Activated T-helper 1 cell treated with Interleukin-2 at 50 U/mL for 16 hours (primary cell): ENCODE measurements at places on chromosomes 2 and 18.

DNA sequence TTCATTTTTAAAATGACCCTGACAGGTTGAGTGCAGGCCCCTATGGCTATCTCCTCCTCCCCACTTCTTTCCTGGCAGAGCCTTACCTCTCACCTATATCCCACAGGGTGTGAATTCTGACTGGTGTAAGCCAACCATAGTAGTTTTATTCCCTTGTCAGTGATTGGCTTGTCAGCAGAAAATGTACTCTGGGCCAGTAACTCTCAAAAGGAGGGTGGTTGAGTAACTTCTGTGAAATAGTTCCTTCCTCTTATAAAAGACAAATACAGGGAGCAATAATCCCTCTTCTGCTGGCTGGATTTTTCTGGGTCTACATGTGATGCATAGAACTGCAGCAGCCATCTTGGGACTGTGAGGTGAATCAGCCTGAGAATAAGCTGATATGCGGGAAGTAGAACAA, 83.4 kb downstream of the RAPH1 start:
- DNase-seq: no peak

GRCh38 chr2:225293638-225294037, 105.9 kb upstream of the NYAP2 start:
- no peak for DNase-seq

DNA sequence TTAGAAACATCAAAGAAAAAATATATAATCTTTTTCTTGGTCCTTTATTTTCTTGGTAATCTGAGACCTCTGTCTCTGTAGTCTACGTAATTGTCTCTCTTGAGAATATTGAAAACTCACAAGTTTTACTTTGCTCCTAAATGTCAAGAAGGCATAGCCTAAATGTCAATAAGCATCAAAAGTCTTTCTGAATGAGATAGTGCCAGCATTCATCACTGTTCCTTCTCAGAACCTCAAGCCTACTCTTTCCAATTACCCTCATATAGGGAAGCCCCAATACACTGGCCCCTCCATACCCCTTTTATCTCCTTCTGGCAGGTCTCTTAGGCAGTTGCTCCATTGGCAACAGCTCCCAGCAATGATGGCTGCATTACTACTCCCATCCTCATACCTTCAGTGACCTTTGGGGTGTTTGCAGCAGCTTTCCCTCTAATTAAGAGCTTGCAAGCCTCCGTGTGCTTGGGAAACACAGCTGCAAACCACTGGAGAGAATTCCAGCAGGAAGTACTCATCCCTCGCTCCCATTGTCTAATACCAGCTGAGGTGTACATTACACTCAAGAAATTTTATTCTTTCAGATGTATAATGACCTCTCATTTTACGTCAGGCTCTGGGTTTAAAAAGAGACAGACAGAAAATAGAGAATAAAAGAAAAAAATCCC, 95.8 kb downstream of the KYNU start:
- DNase-seq: no peak

- DNase-seq: no peak
Measured at GRCh38 chr18:73535990-73536389, 611.6 kb downstream of the FBXO15 start.

- no peak for DNase-seq
Measured at GRCh38 chr2:56325661-56326345, 142.0 kb downstream of the CCDC85A start.

GRCh38 chr2:234027641-234028040, 22.9 kb upstream of the SPP2 start:
- DNase-seq: no peak

GRCh38 chr18:21262979-21263378, 20.9 kb downstream of the GREB1L start:
- DNase-seq: no peak

- DNase-seq: no peak
Measured at GRCh38 chr2:1868683-1869141, 124.4 kb upstream of the PXDN start.

DNA sequence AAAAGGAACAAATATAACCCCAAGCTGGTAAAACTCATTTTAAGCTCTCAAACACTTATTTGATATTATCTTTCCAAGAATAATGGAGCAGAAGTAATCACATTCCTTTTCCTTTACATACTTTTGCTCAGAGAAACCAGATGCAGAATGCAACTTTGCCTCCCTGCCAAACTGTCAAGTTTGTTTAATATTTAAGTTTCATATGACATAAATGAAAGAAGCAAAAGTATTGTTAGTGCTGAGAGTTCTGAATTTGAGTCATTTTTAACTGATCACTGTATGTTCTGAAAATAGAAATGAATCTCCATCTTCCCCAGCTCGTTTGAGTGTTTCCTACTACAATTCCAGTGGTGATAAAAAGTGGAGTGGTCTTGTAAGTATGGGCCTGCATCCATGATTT, 423.4 kb downstream of the PID1 start:
- DNase-seq: no peak

- no peak for DNase-seq
Measured at GRCh38 chr2:174636987-174637386, 39.4 kb upstream of the WIPF1 start.

DNA sequence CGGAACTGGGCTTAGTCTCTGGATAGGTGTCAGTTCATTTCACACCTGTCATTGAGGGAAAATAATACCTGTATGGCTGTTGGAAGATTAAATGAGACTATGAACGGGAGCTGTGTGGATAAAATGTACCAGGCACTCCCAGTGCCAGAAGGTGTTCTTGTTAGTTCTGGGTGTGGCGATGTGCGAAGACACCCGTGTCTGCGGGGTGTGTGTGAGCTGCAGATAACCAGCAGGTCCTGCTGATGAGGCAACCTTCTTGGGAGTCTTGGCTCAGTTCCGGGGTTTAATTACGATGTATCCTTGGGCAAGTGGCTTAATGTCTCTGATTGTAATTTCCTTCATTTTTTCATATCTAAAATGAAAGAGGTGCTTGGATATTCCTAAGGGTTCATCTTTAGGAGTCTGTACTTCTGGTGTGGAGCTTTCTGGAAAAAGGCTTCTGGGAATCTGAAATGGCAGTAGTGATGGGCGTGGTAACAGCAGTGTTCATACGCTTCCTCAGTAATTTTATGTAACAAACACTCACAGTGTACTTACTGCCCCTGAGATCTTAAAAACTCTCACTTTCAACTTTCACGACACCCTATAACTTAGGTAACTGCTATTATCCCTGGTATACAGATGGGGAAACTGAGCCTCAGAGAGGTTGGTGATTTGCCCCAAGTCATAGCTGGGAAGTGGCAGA, 35.0 kb downstream of the NEDD4L start:
- DNase-seq: no peak

DNA sequence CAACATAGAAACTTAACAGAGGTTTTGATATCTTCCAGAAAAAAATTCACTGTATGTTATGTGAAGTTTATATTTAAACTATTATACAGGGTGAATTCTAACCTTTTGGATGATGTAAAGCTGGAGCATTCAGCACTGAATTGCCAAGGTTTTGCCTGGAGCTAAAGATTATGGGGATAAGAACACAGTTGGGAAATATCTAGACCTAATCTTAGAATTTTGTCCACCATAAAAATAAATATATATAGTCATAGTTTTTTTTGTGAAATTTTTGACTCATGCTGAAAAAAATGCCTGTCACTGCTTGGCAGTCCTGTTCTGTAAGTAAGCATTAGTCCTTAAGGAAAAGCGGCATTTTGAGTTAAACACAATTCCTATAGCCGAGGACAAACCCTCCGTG, 339.3 kb upstream of the TMEFF2 start:
- no peak for DNase-seq

GRCh38 chr2:230650585-230651137, 62.0 kb upstream of the CAB39 start:
- DNase-seq: no peak

DNA sequence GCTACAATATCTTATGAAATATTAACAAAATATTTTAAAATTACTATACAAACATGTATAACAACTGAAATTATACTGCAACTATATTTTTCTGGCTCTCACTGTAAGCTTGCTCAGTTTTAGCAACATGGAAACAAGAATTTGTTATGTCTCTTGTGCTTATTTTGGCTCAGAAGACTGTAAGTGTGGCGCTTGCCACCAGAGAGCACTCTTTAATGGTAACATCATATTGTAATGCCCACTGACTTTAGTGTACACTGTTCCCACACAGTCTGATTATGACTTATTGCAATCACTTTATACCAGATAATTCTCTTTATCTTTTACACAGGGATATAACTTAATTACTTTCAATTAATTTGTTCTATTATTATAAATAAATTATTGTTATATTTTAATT, 1500.6 kb upstream of the TMEFF2 start:
- DNase-seq: no peak

DNA sequence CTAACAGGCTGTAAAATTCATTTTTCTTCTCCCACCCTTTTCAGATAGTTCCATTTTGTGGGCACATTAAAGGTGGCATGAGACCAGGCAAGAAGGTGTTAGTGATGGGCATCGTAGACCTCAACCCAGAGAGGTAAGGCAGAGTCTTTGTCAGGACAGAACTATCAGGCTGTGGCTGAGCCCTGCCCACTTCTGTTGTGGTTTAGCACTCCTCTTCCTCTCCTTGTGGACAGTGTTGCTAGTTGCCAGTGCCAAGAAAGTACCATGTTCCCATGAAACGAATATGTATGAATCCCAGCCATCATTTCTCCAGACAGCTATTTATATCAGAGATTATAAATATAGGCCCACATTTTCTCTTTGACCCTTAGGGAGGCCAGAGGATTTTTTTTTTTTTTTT, 1.6 kb downstream of the LGALSL start:
- DNase-seq: no peak

- no peak for DNase-seq
Measured at GRCh38 chr18:77433076-77433475, 183.4 kb downstream of the GALR1 start.

DNA sequence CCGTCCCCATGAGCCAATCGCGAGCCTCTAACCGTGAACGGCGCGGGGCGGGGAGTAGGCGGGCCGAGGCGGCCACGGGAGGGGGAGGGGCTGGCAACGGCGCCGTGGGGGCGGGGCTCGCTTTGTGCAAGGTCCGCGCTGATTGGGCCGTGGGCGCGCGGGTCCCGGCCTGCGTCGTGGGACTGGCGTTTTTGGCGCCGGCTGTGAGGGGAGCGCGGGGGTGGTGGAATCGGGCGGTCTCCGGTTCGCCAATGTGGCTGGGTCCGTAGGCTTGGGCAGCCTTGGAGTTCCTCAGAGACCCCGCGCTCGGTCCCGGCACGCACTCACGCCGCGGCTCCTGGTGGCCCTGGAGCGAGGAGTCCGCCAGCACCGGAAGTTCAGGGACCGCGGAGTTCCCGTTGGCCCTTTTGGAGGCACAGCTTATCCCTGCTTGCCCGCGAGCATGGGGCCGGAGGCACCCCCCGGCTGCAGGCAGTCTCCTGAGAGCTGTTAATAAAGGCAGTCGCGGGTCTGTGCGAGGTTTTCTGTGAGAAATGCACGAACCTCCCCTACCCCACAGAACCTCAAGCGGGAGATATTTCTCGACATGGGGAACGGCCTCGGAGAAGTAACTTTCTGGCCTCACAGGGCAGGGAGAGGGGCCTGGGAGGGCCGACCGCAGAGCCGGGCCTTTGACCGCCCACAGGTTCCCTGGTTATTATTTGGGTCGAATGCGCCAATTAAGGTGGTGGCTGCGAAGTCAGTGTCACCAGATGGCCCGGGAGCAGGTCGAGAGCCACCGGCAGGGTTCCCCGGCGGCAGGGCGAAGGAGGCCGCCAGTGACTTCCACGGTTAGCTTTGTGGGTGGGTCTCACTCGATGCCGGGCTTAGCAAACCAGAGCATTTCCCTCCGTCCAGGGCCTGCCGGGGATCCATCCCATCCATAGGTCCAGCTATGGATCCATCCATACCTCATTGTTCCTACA, 574 bp upstream of the NCL start:
- peak; percentile 98 for DNase-seq

DNA sequence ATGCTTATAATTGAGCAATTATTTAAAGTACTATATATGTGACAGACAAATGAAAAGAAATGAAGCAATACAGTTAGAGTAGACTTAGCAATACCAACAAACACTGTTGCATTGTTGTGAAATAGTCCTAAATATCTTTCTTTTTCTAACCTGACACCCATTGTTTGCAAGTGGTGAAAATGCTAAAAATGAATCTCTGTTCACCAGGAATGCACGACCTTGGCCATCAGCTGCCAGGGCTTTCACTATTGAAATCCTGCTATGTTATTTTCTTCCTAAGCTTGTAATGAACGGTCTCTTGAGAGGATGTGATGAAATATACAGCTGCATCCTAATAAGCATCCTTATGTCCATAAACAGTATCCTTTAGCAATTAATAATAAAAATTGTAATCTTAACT, 136.2 kb upstream of the MGAT5 start:
- DNase-seq: no peak

GRCh38 chr2:217791551-217791950, 211.2 kb downstream of the TNS1 start:
- no peak for DNase-seq

- DNase-seq: no peak
Measured at GRCh38 chr2:206158563-206159345, 490 bp downstream of the NDUFS1 start.

GRCh38 chr2:237911363-237912017, 52.1 kb downstream of the RAMP1 start:
- no peak for DNase-seq

- DNase-seq: no peak
Measured at GRCh38 chr2:227407591-227408151, 19.9 kb upstream of the SCYGR1 start.

DNA sequence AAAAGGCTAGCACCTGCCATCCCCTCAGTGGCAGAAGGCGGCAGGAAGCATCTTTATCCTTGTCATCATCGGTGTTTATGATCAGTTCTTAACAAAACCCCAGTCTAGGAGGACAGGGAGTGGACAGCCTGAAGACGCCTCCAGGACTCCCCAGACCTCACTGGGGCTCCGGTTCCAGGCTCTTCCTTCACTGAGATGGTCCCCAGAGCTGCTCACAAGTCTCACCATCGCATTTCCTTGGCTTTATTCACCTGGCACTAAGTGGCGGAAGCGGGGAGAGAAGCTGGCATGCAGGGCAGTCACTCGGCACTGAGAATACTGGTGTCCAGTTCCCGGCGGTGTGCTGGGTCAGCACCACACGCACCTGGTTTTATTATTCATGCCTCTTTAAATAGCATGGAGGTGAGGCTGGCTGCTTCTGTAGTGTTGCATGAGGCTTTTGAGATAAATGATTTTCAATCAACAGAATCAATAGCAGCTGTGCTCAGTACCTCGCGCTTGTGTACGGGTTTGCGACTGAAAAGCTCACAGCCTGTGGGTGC, 68.7 kb downstream of the CABLES1 start:
- DNase-seq: no peak

- DNase-seq: no peak
Measured at GRCh38 chr2:235406430-235406829, 87.4 kb upstream of the AGAP1 start.

DNA sequence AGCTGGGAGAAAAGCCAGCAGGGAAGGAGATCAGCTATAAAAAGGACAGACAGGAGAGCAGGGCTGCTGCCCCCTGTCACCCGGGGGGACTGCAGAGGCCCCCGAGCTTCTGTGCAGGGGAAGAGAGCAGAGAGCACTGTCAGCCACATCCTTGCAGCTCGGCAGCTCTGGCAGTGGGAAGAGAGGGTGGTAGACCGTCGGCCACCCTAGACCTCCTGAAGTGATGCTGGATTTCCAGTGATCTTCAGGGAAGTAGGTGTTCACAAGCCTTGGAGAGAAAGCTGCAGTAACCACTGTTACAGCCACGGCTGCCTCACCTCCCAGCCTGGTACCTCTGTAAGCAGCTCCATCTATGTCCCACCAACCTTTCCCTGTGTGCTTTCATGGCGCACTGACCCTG, 134.9 kb downstream of the TFCP2L1 start:
- DNase-seq: no peak
